A549 treated with ZK216348 at 1 μM for 4 hours (cell line): ENCODE measurements at places on chromosomes 5 and 9. TPM values are rescaled to one million over a fixed set of nuclear protein-coding genes. Genes with fewer than 3 reads are reported as not detected.

Gene ERAP2
- total RNA-seq, result 0.93 to 2.4 TPM (median 1.3 TPM) in 5 replicates

Gene ECM2
- 0.09 to 0.19 TPM (median 0.15 TPM) in 4 of 5 replicates, not detected in the other for total RNA-seq

Gene PGM5
- total RNA-seq, result not detected in 5 replicates

Gene SMIM33
- not detected in 5 replicates for total RNA-seq

Gene GNE
- 10.8 to 18.1 TPM (median 14.5 TPM) in 5 replicates for total RNA-seq

Gene PHAX
- total RNA-seq, result 50.1 to 94.3 TPM (median 53.7 TPM) in 5 replicates

Gene RANBP17
- total RNA-seq, result 2.1 to 3.0 TPM (median 2.6 TPM) in 5 replicates

Gene SPINK7
- total RNA-seq, result not detected in 5 replicates
